Esophagus squamous epithelium (tissue), 5 donors: ENCODE measurements at places on chromosomes 1 and 21.

DNA sequence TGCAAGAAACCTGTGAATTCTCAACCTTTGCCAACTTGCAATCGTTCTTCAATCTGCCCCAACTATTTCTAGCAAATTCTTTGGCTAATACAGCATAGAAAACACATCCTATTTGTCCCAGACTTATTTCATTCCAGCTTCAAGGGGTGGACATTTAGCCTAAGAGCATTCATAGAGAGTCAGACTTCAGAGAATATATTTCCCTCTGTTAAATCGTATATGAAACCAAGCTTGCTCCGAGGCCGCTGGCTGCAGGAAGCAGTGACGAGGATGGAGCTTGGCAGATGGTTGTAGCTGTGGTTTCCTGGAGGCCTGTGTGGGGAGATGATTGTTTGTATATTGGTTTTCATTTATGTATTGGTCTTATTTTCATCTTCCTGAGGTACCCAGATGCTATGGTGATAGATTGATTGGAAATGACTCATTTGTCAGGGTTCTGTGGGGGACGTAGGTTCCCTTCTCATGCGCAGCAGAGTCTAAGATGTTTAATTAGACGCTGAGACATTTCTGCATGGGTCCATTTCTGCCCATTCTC is 26.1 kb downstream of the MAN1C1 start:
- no peak for DNase-seq

DNA sequence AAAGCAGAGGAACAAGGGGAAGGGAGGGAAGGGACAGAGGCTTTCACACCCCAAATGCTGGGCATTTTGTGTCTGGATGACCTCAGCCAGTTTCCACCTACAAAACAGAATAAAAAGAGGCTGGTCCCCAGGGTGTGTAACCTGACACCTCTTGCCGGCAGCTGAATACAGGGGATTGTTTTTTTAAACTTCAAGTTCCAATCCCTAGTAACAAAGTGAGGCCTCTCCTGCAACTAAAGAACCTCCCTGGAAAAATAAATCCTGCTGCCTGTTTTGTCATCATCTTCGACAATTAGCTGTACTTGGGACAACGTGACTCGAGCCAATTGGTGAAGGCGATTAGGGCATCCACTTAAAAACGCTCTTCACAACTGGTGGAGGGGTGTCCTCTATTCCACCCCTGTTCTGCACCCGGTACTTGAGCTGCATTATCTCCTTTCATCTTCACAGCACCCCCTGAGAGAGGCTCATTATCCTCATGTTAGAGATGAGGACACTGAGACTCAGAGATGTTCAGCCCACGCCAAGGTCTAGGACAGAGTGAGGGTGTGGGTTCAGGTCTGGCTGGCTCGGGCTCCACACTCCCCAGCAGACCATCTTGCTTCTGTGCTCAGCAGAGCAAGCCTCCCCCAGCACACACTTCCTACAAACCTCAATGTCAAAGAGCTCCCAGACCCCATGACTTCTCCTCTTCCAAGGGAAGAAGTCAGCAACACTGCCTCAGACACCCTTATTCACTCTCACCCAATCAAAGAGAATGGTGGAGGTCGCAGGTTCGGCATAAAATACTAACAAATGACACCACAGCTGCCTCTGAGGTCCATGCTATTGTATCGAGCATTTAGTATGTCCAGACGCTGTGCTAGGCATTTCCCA is 15.2 kb downstream of the ITPKB start:
- no peak for DNase-seq

DNA sequence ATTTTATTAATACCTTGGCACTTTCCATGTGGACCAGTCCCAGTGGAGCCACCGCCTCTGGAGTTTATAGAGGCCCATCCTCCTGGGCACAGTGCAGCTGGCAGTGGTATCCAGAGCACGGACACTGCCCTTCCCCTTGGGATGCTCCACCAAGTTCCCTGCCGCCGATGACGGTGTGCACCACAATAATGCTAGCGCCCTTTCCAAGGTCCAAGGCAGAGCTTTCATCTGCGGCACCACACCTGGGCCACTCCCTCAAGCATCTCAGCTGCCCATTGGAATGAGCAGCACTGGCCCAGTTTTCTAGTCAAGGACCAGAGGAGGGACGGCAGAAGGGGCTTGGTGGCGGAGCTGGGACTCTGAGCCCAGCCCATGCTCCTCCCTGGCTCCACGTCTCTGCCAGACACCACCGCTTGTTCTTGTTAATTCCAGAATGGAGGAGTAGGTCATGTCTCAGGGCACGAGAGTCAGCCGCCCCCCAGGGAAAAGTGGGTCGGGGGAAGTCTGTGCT is 24.5 kb downstream of the SIM2 start:
- DNase-seq = no peak

- DNase-seq = no peak
These were observed 42.7 kb downstream of the ATP5PF start for GRCh38 chr21:25691976-25692375.

- DNase-seq = no peak
These were observed 38.8 kb downstream of the ERG start for GRCh38 chr21:38459490-38459889.

GRCh38 chr1:165456114-165456513 is 11.2 kb upstream of the RXRG start:
- DNase-seq = no peak

DNA sequence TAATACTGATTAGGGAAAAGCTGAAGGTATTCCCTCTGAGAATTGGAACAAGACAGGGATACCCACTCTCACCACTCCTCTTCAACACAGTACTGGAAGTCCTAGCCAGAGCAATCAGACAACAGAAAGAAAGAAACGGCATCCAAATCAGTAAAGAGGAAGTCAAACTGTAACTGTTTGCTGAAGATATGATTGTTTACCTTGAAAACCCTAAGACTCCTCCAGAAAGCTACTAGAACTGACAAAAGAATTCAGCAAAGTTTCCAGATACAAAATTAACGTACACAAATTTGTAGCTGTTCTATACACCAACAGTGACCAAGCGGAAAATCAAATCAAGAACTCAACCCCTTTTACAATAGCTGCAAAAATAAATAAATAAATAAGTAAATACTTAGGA is 78.6 kb downstream of the EXTL2 start:
- DNase-seq = no peak

- no peak for DNase-seq
These were observed 14.7 kb downstream of the GREM2 start for GRCh38 chr1:240597153-240597745.

DNA sequence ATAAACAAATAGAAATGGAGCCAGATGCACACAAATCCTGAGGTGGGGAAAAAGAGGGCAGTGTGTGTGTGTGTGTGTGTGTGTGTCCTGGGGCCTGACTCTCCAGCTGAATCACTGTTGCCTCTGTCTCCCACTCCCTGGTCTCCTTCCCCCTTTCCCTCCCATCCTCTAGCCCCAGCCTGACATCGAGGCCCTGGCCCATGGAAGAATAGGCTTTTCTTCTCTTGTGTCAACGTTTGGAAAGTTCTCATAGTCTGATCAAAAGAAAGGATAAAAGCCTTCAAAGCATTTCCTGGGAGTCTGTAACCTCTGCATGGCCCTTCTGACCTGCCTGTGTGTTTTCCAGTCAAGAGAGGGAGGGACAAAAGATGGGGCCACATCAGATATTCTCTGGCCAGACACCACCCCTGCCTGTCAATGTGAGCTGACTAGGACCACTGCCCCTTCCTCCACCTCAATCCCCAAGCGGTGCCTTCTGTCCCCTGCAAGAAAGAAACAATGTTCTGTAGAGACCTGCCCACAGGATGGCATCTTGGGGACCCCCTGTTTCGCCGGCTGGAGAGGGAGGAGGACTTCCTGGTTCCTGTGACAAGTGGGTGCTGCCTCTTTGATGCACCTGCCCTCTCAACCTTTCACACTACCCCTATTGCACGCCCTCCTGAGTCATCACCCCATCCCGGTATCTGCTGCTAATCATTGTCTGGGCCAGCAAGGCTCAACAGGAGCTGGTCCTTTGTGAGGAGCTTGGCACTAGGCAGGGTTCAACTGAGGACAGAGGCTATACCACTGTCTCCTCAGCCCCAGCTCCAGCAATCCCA is 16.2 kb downstream of the KCNJ10 start:
- DNase-seq = no peak

DNA sequence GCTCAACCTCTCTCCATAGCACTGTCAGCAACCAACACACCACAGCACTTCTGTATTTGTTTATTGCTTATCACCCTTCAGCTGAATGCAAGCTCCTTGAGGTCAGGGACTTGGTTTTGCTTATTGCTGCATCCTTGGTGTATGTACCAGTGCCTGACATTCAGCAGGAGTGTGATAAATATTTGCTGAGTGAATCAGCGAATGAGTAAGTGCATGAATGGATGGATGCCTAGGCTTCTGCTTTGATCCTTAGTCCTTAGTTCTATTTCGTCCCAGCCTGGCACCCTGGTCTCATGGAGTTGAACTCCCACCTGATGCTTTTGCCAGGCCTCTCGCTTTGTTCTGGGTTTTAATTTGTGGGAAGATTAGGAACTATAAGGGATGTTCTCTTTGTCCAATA is 88.2 kb downstream of the ZSCAN20 start:
- no peak for DNase-seq

- no peak for DNase-seq
These were observed 88.1 kb upstream of the CACYBP start for GRCh38 chr1:174911606-174912005.

DNA sequence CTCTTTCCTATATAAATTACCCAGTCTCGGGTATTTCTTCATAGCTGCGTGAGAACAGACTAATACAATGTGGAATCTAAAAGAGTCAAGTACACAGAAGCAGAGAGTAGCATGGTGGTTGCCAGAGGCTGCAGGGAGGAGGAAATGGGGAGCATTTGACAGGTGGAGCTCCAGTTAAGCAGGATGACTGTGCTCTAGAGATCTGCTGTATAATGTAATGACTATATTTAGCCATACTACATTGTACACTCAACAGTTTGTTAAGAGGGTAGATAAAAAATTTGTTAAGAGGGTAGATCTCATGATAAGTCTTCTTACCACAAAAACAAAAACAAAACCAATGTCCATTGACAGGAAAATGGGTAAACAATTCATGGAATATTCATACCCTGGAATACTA is 82.1 kb downstream of the MT1HL1 start:
- no peak for DNase-seq

GRCh38 chr1:148294116-148294807 is 142.2 kb upstream of the NBPF11 start:
- no peak for DNase-seq

- DNase-seq = no peak
These were observed 8.9 kb downstream of the IFFO2 start for GRCh38 chr1:18947570-18947969.

GRCh38 chr1:226779561-226779960 is 40.5 kb upstream of the ITPKB start:
- DNase-seq = no peak

DNA sequence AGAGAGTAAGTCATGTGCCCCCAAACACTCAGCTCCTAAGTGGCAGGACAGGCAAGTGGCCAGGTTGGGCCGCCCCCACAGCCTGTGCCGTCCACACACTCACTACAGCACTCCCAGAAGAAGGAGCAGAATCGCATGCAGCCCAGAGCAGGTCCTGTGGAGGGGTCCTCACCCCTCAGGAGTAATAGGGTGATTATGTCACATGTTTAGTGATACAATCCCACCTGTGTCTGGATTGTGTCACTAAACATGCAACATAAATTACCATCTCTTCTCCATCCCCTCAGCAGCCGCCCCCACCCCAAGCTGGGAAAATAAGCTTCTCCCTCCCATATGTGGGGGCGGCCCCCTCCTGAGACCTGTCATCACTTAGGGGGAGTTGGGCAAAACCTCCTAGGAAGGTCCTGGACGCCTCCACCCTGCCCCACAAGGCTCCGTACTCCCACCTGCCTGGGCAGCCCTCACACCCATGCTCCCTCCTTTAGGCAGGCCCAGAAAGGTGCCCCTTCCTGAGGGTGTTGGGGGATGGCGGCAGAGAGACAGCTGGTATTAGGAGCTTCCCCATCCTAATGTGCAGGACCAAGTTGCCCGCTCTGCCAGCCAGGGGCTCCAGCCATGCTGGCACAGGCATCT is 56.9 kb downstream of the STUM start:
- DNase-seq = no peak

DNA sequence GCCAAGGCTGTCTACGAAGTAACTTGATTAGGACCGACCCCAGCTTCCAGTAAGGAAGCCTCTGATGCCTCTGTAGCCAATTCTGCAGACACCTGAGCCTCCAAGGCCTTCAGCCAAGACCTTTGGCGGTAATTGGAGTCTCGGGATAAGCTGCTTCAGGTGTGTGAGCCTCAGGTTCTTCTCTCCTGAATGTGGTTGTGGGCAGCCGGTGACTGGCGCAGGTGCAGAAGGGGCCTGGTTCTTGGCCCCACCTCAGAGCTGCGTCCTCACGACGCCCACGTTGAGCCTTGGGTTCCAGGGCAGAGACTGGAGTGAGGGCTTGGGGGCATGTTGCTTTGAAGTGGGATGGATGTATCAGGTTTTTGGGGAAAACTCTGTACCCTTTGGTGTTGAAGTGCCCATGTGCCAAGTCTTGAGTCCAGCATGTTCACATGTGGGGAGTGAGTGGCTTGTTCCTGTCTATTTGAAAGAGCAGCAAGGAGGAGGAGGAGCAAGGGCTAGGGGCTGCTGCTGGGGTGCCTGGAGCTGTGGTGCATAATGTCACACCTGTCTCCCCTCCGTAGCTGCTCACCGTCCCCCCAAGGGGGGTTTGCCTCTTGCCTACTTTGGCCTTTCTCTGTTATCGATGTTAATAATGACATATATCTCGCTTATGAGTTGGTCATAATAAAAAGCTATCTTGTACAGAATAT is 1.4 kb downstream of the PSEN2 start:
- no peak for DNase-seq

GRCh38 chr1:175866776-175867175 is 123.4 kb upstream of the TNR start:
- no peak for DNase-seq

GRCh38 chr21:42763581-42764442 is 110.4 kb downstream of the PDE9A start:
- DNase-seq = no peak

GRCh38 chr1:26470878-26471497 is 1.3 kb upstream of the HMGN2 start:
- no peak for DNase-seq

GRCh38 chr1:54763816-54764132 is 549 bp downstream of the PARS2 start:
- no peak for DNase-seq

DNA sequence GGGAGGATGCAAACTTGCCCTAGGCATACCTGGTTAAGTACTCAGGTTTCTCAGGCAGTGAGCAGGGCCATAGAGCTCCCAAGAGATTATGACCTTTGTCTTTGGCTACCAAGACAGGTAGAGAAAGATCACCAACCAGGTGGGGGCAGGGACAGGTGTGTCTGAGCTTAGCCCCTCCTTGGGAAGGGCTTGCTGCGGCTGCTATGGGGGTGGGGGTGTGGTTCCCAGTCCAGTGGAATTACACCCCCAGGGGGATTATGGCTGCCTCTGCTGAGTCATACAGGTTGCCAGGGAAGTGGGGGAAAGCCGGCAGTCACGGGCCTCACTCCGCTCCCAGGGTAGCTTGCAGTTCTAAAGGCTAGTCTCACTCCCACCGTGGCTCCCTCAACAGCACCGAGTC is 65.2 kb upstream of the FAM163A start:
- no peak for DNase-seq
